ENCODE measurements at places on chromosomes 4 and X.

GRCh38 chr4:83828601-83829000, 292.7 kb downstream of the GPAT3 start:
- DNase-seq = no peak

GRCh38 chr4:10722957-10723356, 38.4 kb upstream of the CLNK start:
- no peak for DNase-seq

DNA sequence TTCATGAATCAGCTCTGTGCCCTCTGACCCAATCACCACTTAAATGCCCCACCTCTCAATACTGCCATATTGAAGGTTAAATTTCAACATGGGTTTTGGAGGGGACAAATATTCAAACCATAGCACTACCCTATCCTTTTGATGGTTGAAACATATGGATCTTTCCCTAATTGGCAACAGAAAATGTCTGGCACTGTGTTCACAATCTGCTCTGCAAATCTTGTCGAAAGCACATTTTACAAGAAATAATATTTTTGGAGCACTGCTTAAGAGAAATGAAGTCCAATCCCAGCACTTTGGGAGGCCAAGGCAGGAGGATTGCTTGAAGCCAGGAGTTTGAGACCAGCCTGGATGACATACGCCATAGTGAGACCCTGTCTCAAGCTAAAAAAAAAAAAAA, 130.6 kb upstream of the FAM9C start:
- DNase-seq = no peak

DNA sequence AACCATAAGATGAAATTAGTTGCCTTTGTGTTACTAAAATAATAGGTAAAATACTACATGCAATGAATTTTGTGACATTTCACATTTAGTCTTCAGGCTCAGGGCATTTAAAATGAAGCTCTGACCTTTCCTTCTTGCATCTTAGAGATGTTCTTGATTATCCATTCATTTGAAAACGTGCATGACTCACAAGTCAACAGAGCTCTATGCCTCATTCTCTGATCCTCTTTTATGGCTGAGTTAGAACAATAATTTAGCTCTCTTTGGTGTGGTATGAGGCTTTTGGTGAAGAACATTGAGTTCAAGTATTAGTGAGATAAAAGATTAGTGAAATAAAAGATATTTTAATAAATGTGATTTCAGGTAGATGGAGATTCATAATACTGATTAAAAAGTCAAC, 66.5 kb downstream of the TIGD2 start:
- no peak for DNase-seq

- no peak for DNase-seq
Measured at GRCh38 chr4:53579826-53580225, 11.5 kb downstream of the LNX1 start.

DNA sequence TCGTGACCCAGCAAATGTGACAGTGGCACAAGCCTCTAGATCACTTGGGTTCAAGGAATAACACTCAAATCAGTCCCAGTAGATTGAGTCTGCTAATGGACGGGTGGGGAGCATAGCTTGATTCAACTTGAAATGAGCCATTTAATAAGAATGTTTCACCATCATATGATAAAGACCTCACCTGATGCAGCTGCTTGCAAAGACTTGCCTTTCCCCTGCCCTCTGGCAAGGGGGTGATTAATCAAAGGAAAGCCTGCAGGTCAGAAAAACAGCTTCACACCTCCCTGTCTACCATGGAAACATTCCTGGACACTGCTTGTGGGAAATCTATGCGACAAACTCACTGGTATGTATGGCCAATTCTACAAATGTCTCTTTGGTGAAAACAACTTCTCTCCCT, 54.5 kb downstream of the CD99L2 start:
- DNase-seq = no peak

Data from activated CD8-positive, alpha-beta memory T cell treated with anti-CD3 and anti-CD28 coated beads, Interleukin-2, amount 10 ng/mL, durations not matched to agents 7 days and 5 days (primary cell).